ENCODE measurements at places on chromosomes 1 and 21.

DNA sequence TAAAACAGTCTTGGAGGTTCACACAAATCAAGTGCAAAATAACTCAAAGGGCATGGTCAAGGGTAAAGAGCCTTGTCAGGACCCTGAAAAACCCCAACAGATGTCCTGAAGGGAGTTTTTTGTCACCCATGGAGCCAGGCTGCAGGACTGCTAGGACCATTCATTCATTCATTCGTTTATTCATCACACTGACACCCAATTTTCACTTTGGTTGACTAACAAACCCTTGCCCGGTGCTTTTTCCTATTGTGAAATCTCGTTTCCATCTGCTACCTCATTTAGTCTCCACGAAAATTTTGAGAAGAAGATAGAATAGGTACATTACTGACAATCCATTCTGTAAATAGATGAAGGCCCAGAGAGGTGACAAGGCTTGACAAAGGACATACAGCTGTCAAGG, 216.0 kb downstream of the HIVEP3 start:
- DNase-seq, result no peak

DNA sequence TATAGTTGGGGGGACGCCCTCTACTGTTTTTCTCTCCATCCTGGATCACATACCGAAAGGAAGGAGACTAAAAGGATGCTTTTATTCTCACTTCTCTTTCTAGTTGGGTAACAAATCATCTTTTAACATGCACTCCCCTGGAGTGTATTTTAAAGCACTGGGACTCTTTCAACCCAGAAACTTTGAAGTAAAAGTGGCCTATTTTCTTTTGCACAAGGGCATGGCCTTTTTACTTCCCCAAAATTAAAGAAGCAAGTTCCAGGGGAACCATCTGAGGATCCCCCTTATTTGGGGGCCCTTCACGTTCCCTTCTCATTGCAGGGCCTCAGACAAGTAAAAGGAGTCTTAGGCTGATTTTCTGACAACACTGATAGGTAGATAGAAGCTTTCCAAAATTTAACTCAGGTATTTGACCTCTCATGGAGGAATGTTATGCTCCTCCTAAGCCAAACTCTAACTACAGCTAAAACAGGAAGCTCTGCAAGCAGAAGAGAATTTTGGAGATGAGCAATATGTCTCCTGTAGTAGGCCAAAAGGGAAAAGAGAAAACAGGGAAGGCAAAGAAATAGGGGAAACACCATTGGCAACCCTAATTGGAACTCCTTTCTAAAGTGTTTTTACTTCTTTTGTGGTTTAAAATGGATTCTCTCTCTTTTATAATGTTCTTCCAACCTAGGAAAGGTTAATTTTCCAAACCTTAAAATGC, 8.9 kb upstream of the CD46 start:
- no peak for DNase-seq

DNA sequence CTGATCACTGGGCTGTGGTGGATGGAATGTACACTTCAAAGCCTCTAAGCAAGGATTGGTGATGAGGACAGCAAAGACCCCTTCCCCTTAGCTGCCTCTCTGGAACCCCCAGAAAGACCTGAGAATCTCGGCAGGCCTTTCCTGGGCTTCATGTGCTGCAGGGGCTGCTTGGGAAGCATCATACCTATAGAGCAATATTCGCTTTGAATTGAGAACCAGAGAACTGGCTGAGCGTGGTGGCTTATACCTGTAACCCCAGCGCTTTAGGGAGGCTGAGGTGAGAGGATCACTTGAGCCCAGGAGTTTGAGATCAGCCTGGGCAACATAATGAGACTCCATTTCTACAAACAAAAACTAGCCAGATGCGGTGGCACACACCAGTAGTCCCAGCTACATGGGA, 22.0 kb downstream of the CSF1 start:
- no peak for DNase-seq

DNA sequence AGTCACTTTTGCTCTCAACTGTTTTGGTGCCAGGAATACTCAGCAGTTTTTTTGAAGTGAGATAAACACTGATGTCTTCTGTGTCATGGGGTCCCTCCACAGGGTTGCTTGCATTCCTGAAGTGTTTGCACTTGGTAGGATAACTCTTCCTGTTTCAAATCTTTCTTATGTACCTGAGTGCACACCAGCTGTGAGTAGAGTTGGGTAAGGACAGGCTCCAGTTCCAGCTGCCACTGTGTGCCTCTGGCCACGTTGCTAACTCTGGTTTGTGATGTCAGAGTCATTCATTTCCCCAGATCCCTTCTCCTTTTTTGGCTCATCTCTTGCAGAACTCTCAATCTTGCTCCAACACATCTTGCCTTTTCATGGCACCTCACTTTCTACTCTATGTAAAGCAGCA, 356.3 kb upstream of the B3GALT2 start:
- DNase-seq, result no peak

GRCh38 chr1:81406292-81406999, 394.3 kb upstream of the ADGRL2 start:
- no peak for DNase-seq

- no peak for DNase-seq
Observed at GRCh38 chr1:213987422-213987926, 299 bp upstream of the PROX1 start.

All from erythroblast (primary cell).